ENCODE measurements at places on chromosomes 6 and 20.

GRCh38 chr6:159830501-159831372, 30.7 kb downstream of the PNLDC1 start:
- DNase-seq = no peak

- DNase-seq = no peak
Measured at GRCh38 chr6:64477391-64477790, 841.8 kb downstream of the PHF3 start.

DNA sequence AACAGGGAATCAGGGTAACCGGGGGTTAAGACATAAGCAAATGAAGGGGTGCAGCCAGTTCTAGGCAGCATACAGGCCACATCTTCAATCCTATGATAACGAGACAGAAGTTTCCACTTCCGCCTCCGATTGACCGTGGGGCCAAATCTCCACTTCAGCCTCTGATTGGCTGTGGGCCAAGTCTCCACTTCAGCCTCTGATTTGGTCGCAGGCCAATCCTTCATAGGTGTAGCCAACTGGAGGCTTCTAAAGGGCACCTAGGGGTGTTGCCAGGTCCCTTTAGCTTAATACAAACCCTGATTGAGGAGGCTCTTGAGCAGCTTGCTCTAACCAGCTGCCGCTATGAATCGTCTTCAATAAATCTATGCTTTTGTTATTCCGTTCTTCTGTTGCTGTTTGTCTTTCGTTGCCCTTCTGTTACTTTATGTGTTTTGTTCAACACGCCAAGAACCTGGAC, 2.1 kb upstream of the ERGIC3 start:
- DNase-seq = peak; percentile 55

- DNase-seq = no peak
Measured at GRCh38 chr6:139927742-139928305, 553.4 kb upstream of the CITED2 start.

DNA sequence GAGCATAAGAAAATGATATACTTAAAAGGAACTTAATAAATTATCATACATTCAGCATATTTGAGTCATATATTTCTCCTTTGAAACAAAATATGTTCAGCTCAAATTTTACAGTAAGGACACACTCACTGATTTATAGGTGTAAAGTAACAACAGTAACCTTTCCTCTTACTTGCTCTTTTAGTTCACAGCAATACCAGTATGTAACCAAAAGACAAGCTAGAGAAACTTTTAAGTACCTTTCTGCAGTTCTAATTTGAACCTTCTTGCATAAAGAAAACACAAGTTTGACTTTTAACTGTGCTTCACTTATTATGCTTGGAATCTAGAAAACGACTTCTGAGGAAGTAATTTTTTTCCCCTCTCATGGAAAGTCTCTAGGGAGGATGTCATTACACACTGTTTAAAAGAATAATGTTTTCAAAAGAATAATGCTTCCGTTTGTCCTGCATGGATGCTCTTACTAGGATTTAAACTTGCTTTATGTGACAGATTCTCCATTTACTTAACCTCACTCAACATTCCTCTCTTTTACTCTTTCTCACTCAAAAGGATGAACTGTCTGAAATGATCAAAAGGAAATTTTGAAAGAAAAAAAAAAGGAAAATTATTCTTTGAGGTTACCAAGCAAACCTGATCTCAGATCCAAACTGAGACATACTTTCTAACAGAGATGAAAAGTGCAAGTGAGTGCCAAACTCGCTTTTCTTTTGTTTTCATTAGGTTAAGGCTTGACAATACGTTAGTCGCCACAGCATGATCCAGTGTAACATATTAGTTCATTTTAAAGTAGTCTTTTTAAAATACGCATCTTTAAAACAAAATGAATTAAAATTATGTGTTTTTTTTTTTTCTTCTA, 22.4 kb upstream of the CALHM6 start:
- peak; percentile 54 for DNase-seq

- DNase-seq = no peak
Measured at GRCh38 chr6:118876814-118877213, 17.1 kb upstream of the ASF1A start.

DNA sequence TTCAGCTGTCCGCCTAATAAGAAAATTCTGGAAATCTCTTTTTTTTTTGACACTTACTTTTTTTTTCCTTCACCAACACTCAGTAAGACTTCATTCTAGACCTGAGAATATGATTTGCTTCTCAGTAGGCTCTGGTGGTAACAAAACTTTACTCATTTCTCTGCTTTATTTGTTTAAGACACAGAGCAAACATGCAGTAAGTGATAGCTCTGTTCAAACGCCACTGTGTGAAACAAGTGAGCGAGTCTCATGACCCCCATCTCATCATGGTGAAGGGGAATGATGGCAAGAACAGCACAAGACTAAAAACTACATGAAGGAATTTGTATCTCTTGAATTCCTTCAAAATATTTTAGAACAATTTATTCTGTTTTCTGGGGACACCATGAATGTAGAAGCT, 541.6 kb upstream of the POU3F2 start:
- DNase-seq = no peak
